ENCODE measurements at places on chromosomes 1 and 21.

DNA sequence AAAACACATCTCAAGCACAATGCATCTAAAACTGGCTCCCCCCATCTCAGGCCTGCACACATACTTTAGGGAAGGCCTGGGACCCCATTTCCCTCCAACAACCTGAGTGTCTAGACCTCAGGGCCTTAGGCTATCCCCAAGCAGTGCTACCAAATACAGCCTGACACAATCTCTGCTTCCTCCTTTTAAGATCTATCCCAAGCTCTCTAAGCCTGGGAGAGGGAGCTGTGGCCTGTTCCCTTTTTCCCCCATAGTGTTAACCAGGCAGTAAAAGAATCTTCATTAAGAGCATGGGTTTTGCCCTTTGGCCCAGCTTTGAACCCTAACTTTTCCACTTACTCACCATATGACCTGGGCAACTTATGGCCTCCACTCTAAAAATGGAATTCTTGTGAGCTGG lies 10.8 kb upstream of the COL8A2 start:
- DNase-seq, result no peak

GRCh38 chr1:247551721-247552120 lies 2.8 kb downstream of the GCSAML start:
- no peak for DNase-seq

DNA sequence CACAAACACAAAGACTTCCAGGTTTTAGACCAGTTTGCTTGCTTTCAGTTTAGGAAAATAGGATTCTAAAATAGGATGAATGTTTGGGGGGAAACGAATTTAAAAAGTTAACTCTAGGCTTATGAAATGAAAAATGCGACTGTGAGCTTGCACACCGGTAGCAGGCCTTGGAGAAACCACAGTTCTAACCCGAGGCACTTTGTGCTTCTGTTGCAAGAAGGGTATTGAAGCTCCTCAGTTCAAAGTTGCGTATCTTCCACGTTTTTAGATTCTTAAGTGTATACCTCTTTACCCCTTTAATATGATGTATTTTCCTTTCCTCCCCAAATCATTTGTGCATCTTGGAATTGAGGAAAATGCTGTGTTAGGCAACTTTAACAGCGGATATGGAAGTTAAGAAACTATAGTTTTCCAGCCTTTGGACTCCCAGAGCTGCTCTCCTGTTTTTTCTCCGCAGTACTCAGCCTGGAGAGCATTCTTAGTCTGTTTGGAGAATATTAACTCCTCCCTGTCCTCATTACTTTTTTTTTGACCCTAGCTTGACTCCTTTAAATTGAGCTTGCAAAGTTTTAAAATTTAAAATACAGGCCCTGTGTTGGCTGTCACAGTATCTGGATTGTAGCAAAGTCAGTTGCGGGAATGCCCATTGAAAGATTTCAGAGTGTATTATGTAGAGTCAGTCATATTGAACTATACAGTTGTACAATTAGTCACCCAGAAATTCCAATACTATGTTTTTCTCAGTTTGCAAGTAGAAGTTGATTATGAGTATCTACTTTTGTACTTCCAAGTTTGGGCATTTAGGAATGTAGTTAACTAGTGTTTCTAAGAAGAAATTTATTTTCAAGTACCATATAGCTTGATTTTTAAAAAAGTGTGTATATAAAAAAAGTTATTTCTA lies 2.6 kb downstream of the MRPS6 start:
- no peak for DNase-seq

- DNase-seq, result no peak
These were observed 70.0 kb upstream of the KIAA0040 start for GRCh38 chr1:175262621-175263020.

- DNase-seq, result no peak
These were observed 4.1 kb upstream of the AGTRAP start for GRCh38 chr1:11731691-11732283.

DNA sequence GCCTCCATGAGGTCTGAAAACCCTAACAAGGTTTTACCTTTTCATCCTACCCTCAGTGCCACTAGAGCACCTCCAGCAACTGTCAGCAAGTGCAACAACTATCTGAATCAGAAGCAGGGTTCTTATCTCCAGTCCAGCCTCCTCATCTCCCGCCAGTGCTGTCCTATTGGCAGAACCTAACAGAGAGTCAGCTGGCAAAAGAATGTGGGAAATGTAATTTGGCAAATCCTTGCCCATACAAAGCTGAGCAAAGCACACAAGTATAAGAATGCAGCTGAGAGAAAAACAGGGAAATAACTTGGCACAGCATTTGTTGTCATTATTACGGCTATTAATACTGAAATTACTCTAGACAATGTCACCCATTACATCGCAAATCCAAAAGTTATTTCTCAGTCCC lies 124.2 kb downstream of the ATP6V1G3 start:
- DNase-seq, result no peak

GRCh38 chr1:92538413-92539061 lies 51.8 kb upstream of the GFI1 start:
- DNase-seq, result peak; percentile 2

- no peak for DNase-seq
These were observed 23.3 kb upstream of the CDK18 start for GRCh38 chr1:205481218-205481617.

DNA sequence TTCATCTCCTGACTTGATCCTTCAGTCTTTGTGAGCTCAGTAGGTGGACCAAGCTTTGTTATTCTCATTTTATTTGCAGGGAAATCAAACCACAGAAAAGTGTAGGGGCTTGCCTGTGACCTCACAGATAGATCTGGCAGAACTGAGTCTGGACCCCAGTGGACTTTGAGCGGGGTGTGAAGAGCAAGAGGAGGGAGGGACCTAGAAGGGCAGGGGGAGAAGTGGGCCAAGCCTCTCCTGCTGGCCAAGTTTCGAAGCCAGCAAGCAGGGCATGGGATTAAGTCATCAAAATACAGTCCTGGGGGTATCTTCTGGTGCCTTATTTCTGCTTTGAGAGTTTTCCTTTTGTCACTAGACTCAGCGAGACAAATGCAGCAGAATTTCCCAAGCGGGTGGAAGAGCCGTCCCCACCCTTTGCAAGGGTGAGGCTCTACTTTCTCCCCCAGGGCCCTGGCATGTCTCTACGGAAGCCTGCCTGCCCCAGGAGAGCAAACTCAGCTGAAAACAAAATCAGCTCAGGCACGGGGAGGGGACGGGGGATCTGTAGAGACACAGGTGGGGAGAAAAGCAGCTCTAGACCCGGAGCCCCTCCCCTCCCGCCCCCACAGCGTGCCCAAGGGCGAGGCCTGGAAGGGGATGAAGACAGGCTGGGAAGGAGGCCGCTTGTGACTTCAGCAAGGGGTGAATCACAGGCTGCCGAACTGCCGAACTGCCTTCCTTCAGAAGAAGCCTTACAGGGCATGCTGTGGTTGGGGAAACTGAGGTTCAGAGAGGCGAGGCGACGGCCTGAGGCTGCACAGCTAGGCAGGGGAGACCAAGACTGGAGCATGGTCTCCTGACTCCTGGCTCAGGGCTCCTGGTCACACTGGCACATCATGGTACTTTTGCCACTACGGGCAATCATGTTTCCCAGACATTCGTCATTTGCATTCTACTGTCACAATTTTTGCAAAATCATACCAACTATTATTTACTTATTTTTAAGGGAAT lies 19.2 kb downstream of the PKP1 start:
- no peak for DNase-seq

DNA sequence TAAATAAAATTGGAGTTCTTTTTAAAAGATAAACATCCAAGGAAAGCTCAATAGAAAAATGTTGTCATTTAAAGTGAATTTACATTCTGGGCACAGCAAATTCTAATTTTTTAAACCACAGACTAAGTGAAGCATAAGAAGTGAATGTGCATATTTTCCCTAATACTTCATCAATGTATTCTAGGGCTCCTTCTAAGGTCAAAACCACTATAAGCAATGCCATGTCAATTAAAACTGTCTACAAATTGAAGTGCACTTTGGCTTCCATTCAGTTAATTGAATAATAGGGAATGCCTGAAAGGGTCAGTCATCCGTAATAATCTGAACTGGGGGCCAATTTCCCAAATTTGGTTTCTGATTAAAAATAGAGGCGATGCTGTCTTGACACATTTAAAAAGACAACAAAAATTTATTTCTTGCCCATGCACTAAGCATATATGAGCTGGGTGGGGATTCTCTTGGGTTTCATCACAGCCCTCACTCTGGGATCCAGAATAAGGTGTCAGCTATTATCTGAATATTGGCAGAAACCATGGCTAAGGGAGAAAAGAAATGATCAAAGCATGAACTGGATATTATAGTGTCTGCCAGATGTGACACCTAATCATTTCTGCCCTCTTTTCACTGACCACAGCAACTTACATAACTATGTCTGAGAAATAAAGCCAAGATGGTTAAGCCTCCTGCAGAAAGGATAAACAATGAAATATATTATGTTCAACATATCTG lies 660.6 kb upstream of the B3GALT2 start:
- no peak for DNase-seq

GRCh38 chr21:38712071-38712470 lies 93.7 kb upstream of the ETS2 start:
- no peak for DNase-seq

DNA sequence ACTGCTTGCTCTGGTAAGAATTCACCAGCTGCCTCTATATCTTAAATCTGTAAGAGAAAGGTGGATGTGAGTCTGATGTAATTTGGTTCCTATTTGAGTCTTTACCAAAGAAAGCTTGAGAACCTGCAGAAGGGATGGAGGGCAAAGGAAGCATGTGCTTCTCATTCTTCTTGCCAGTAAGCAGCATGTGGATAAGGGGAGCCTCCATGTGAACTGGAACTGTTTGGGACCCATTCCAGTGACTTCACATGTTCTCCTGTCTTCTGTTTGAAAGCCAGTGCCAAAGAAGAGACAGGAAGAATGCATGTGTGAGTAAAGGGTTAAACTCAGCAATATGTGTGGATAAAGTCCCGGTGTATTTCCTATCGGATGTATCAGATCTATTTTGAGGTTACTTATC lies 119.6 kb upstream of the ADGRL2 start:
- DNase-seq, result no peak

DNA sequence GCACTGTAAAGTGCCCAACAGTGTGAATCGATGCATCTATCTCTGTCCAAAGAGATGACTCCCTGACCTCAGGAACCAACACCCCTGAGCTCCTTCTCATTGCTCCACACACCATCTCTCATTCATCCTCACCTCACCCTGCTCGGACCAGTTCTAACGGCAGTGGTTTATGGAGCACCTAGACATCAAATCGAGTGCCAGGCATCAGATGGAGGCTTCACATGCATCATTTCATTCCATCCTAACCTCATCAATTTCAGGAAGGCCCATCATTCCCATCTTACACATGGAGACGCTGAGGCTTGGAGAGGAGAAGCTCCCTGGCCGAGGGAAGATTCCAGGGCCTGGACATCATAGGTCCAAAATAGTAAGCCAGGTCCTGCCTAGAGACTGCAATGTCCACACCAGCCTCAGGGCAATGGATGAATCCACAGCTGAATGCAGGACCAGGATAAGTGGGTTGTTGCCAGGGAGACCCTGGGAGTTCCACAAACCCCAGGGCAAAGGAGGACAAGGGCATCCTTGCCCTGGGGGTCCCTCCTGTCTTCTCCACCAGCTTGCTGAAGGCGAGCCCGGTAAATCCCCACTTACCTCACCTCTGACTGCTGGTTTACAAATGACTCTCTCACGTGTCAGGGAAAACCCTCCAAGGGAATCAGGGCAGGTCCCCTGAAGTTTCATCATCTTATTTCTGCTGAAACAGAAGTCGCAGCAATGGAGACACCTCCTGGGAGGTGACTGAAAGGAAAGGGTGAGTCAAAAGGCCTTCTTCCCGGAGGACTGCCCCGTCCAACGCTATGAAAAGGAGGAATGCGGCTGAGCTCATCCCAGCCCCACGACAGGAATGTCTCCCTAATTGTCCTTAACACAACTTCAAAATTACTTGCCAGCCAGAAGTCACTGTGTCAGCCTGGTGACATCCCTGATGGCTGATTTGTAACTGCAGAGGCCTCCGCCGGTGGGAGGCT lies 9.0 kb upstream of the IFFO2 start:
- DNase-seq, result no peak

DNA sequence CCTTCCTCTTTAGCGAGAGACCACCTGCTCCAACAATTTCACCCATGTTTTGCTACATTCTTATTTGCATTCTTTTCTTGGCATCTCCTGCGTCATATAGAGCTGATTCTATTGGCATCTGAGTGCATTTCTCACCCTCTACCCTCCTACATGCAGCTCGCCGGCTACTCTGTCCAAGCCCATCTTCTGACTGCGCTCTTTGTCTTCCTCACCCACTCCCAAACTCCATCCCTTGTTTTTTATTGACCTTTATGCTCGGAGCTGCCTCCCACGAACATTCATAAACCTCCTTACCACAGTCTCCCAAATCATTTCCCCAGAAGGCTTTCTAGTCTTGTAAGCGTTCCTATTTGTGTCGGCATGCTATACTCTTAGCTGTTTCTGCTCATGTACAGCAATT lies 33.6 kb upstream of the FMN2 start:
- no peak for DNase-seq

- DNase-seq, result no peak
These were observed 33.5 kb upstream of the ATP2B4 start for GRCh38 chr1:203593143-203593542.

DNA sequence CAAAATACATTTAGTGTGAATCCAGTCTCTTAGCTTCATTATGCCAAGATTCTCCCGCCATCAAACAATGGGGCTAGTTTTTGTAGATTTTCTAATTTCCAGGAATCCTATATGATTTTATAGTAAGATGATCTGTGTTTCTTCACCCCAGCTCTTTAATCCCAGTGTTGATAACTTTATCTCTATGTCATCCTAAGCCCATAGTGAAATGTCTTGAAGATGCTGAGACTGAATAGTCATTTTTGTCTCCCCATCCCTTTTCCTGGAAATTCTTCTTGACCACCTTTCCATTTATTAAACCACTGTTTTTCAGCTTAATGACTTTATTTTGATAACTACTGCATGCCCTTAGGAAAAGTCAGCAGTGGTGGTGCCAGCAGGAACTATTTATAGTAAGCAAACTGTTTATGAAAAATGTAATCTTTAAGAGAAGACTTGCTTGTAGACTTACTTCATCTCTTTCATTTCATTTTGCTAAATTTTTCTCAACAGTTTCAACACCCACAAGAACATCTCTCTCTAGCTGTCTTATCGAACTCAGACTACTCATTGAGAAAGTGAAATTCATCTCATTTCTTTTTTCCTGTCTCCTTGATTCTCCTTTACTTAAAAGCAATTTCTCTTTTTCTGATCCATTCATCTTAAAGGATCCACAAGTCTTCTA lies 116.6 kb downstream of the NTMT2 start:
- no peak for DNase-seq

- no peak for DNase-seq
These were observed 23.0 kb downstream of the IRF2BP2 start for GRCh38 chr1:234586892-234587485.

DNA sequence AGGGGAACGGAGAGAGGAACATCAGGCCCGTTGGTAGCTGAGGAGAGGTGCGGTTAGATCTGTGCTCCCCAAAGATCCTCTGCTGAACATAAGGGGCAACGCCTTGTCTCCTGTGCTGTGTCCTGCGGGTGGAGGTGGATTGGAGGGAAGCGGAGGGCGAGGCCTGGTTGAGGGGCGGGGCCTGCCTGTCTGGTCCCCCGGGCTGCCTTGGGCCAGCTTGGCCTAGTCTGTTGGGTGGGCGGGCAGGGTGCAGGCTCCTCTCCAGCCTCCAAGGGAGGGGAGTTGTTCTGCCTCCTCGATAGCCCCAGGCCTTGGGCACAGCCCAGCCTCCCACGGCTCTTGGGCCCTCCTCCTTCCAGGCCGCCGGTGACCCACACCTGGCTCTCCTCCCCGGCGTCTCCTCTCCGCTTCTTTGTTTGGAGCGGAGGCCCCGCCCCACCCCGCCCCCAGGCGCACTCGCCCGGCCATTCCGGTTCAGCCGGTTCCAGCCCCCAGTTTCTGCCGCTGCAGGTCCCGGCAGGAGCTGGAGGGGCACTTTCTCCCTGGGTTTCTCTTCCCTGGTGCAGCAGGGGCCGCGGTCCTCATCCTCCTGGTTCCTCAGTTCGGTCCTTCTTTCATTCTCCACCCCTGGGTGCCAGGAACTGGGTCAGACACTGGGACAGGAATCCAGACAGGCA lies 19.4 kb downstream of the PTPRF start:
- DNase-seq, result no peak
